HFFc6 (cell line): ENCODE measurements at places on chromosomes 6 and 20. TPM values are rescaled to one million over a fixed set of nuclear protein-coding genes. Genes with fewer than 3 reads are reported as not detected.
A peak's percentile ranks its signal among the peaks of the same experiment; 100 is the strongest.

GRCh38 chr20:25053255-25054031, 4.5 kb downstream of the ACSS1 start:
- DNase-seq: no peak

DNA sequence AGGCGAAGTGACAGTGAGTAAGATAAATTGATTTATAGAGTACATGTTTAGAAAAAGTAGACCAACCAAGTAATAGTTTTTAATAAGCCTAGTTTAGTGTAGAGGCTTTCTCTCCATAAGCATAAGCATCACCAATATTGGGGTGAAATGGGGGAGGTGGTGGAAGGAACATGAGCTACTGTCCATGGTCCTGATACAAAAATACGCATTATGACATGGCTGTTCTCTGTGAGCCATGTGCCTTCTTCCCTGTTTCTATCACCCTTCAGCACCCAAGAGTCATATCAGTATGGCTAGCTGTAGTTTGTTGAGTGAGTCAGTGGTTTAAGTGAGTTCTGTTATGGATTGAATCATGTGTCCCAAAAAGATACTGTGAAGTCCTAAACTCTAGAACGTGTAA, 150.8 kb downstream of the EDN1 start:
- DNase-seq: no peak

GRCh38 chr6:116508527-116508926, 2.9 kb upstream of the CALHM5 start:
- DNase-seq: no peak

GRCh38 chr6:166121726-166122125, 45.9 kb downstream of the TBXT start:
- DNase-seq: no peak

DNA sequence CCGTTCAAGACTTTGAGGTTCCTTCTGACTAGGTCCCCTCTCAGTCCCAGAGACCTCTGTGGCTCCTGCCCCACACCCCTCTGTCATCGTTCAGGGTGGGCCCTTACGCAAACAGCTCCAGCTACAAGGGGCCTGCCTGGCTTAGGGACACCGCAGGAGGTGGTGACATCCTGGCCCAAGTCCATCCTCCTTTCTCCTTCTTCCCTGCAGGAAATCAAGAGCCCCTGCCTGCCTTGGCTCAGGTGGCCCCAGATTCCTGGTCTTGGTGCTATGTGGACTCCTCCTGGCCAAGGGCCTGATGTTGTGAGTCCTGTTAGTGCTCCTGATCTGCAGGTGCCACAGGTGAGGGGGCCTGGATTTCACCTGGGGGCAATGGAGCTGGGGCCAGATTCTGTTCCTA, 8.1 kb downstream of the TREML4 start:
- DNase-seq: no peak

GRCh38 chr6:14144678-14145113, 27.1 kb downstream of the CD83 start:
- peak; percentile 52 for DNase-seq

DNA sequence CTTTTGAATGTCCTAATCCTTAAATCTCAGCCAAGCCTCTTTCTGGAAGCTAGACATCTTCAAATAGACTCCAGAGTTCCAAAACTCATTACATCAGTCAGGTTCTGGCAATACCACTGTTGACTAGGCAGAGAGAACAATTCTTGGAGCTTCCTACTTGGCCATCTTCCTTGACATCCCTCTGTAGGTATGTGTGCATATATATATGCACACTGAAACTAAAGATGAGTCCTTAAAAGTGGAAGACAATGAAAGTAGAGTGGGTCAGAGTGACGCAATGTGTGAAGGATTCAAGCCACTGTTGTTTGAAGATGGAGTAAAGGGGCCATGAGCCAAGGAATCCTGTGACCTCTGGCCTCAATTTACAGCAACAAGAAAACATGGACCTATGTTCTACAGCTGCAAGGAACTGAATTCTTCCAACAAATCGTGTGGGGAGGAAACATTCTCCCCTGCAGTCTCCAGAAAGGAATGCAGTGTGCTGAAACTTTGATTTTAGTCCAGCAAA, 18.7 kb upstream of the DUSP22 start:
- no peak for DNase-seq

DNA sequence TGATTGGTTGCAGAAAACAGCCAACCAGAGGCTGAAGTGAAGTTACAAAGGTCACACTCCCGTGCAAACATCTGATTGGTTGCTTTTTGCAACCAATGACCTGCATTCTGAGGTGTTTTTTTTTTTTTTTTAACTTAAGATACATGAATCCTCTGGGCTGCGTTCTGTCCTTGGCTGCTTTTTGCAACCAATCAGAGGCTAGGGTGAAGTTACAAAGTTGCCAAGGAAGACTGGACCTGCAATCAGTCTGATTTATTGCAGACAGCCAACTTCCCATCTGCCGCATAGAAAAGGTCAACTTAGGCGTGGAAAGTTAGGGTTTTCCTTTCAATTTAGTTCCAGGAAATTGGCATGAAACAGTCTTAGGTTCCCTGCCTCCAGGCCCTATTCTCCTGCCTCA, 292.9 kb downstream of the PLCB1 start:
- no peak for DNase-seq

GRCh38 chr6:52416629-52417151, 3.5 kb upstream of the EFHC1 start:
- DNase-seq: peak; percentile 74

- DNase-seq: no peak
Measured at GRCh38 chr6:29995340-29995777, 53.0 kb downstream of the HLA-A start.

DNA sequence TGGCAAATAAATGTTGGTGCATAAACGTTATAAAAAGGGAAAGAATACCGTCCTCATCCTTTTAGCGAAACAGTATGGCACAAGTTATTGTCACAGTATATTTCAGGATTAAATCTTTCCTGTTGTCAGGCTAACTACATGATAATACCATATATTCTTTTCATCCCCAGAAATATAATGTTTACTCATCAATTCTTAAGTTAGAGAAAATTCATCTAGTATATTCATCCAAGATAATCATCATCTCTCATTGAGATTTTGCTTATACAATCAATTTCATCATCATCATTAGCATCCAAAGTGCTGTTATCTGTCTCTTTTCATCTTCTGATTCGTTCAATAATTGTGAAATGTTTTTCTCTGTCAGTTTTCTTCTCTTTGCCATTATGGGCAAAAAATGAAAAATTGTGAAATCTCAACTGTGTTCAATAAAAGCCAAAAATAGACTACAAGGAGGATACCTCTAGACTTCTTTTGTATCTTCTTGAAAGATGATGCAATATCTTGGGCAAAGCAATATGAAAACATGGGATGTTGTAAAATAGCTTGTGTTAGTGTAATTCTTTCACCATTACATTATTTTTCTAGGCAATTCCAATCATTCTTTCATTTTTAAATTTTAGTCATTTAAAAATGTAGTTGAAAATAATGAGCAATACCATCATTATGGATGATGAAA, 2.6 kb downstream of the SPACA1 start:
- DNase-seq: no peak

DNA sequence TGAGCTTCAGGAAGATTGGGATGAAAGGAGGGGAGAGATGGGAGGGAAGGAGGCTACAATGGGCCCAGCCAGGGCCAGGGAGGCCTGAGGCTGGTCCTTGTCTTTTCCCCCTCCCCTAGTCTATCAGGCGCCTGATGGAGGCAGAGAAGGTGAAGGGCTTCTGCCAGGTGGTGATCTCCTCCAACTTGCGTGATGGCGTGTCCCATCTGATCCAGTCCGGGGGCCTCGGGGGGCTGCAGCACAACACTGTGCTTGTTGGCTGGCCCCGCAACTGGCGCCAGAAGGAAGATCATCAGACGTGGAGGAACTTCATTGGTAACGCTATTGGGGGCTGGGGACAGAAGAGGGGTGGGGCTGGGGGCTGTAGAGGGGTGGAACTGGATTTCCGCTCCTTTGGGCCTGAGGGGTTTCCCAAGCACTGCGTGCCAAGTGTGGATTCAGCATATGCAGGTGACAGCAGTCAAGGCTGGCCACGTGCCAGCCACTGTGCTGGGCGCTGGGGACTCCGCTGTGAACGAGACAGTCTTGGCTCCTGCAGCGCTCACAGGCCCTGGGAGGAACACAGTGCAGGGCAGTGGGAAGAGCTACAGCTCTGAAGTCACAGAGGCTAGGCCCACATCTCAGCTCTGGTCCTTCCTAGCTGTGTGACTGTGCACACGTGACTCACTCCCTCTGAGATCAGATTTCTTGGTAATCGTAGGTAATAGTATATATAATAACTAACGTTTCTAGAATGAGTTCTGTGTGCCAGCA, 22.7 kb downstream of the SLC12A5 start:
- no peak for DNase-seq

- DNase-seq: no peak
Measured at GRCh38 chr6:166605752-166606151, 19.3 kb upstream of the RAMACL start.

- DNase-seq: no peak
Measured at GRCh38 chr6:20751293-20751935, 217.2 kb downstream of the CDKAL1 start.

The LY6G6C gene
- not detected in 2 replicates for total RNA-seq

The RTF2 gene
- total RNA-seq: 145 to 151 TPM (median 150 TPM) in 3 replicates

The MCHR2 gene
- total RNA-seq: not detected in 2 replicates

The GUCA1A gene
- total RNA-seq: not detected in 3 replicates

The R3HDML gene
- not detected in 3 replicates for total RNA-seq

The BMP6 gene
- total RNA-seq: 0.11 and 0.47 TPM in 2 replicates

The CTNNBL1 gene
- 49.9 to 62.1 TPM (median 61.2 TPM) in 3 replicates for total RNA-seq

The DACT2 gene
- total RNA-seq: not detected in 2 replicates

The PARD6B gene
- 0.50 and 0.68 TPM in 2 replicates for total RNA-seq

The PRDM1 gene
- 11.7 to 14.3 TPM (median 12.3 TPM) in 3 replicates for total RNA-seq

The PROKR2 gene
- total RNA-seq: not detected in 3 replicates
